Stomach (tissue), 19 donors: ENCODE measurements at places on chromosomes 1 and 21. TPM values are rescaled to one million over a fixed set of nuclear protein-coding genes. Genes with fewer than 3 reads are reported as not detected.

DNA sequence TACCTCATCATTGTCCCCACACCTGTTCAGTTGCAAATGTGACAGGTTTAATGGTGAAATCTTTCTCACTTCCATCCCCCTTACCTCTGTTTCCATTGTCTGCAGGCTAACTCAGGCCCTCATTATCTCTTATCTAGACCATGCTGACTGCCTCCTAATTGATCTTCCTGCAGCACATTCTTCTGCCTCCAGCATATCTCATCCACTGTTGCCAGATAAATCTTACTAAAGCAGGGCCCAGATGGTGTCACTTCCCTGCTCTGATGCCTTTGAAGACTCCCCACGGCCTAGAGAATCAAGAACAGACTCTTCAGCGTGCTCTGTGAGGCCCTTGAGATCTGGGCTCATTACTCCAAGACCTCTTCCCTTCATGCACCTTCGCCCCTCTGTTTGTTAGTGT is 230.1 kb downstream of the DUSP10 start:
- no peak for DNase-seq

AMY1C gene
- not detected for total RNA-seq

- DNase-seq, result no peak
Measured at GRCh38 chr1:204361781-204362180, 2.1 kb upstream of the PLEKHA6 start.

DNA sequence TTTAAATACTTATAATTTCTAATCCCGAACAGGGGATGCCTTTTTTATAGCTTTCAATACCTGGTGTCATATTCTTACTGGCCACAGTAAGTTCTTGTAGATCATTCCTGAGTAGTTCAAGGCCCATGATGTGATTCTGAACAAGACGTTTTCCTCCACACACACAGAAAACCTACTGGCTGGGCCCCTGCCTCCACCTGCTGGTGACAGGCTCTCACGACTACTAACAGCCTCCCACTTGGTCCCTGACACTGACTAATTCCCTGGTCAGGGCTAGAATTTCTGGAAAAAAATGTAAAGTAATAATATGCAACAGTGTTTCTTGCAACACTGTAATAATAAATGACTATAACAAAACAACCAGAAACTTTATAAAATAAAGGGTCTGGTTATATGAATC is 50.4 kb upstream of the RIPK4 start:
- DNase-seq, result peak; percentile 87

DNA sequence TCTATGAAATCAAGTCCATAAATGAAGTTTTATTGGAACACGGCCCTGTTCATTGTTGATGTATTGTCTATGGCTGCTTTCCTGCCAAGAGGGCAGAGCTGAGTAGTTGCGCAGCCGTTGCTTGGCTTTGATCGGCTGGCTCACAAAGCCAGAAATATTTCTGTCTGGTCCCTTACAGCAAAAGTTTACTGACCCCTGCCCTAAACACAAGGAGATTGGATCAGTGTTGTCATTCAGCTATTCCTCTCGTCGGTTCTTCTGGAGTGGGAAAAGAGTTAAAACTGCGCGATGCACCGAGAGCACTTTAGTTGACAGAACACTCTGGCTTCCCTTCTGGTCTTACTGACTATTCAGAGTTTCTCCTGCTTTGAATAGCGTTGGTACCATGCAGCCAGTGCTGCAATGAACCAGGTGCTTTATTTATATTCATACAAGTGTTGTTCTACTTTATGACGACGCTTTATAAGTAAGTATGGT is 868 bp downstream of the ZBTB40 start:
- DNase-seq, result no peak

- DNase-seq, result peak; percentile 76
Measured at GRCh38 chr1:68173936-68174737, 58.2 kb downstream of the WLS start.

CELA3B gene
- total RNA-seq, result not detected

SYT6 gene
- total RNA-seq, result 86.6 TPM

DNA sequence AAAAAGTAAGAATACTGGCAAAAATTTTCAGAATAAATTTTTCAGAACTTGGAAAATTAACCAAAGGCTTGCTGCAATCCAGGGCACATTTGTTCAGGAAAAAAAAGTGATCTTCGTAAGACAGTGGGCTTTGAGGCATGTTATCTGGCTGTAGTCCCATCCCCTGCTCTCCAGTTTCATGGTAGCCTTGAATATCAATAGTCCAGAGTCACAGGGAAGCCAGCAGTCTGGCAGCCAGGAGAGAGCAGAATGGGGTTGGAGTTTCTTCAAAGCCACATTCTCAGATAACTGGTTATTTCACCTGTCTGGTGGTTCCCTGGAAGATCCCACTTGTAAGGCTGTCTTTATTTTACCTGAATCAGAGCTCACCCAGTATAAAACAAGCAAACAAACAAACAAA is 669.3 kb downstream of the MATN1 start:
- no peak for DNase-seq

RHD gene
- total RNA-seq, result not detected

- no peak for DNase-seq
Measured at GRCh38 chr1:38840281-38840680, 19.3 kb downstream of the RRAGC start.

DNA sequence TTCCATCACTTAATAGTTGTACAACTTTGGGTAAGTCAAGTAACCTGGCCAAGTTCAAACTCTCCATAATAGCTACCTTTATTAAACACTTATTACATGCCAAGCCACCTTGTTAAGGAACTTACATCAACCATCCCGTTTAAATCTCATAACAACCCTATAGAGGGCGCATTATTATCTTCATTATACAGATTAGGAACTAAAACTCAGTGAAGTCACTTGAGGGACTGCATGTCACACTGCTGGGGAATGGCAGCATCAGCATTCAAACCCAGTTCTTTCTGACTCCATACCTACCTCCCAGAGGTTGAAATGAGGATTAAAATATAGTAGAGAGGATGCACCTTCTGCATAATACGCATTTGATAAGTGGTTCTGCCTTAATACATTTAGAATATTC is 47.1 kb upstream of the PLA2G2C start:
- no peak for DNase-seq

DNA sequence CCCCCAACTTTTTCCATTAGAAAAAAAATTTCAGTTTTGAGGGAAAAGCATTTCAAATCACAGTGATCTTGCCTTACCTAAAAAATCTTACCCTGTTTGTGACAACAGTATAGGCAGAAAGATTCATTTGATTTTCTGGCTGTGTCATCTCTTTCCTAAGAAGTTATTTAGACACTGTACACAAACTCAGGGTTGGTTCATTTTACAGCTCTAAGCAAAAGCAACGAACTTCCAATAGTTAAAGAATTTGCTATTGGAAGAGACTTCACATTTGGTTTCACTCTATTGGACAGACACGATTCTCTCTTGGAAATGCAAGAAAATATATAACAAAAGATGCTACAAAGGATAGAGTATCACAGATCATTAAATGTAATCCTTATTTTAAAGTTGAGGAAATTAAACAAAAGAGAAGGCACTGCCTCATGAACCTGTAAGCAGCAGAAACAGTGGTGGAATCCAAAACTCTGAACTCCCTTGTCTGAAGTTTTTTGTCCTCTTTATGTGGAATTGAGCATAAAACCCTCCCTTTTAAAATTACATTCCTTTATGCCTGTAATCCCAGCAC is 20.8 kb downstream of the EYA3 start:
- no peak for DNase-seq

DNA sequence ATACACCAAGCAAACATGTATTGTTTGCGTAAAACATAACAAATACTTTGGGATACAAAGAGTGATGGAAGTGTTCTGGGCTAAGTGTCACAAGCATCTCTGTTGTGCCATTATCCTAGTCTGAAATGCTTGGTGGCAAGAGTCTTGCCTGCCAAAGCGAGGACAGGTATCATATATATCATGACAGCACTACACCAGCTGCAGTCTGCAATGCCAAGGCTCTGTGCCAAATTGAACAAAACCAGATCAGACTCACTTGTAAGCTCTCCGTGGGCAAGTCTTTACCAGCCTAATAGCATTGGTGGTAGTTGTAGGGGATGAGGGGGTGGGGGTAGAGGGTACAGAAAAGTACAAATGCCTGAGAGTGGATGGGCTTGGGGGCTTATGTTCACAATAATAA is 119.2 kb downstream of the RWDD3 start:
- no peak for DNase-seq

- DNase-seq, result no peak
Measured at GRCh38 chr1:200856716-200857357, 15.9 kb upstream of the GPR25 start.

DNA sequence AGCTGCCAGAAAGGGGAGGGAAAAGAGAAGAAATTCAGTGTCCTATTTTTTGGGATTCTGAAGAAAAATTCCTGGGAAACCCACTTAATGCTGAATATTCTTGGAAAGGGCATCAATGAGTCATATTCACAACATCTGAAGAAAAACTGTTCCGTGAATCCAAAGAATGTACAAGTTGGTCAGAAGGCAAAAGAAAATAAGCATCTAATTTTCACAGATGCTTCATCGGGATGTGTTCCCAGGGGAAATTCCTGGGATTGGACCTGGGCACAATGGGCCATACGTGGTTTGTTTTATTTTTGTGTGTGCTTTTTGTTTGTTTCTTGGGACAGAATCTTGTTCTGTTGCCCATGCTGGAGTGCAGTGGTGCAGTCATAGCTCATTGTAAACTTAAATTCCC is 112.2 kb downstream of the MAP3K21 start:
- DNase-seq, result no peak

GRCh38 chr1:109732390-109732881 is 8.4 kb downstream of the GSTM3 start:
- peak; percentile 23 for DNase-seq
